ENCODE measurements at places on chromosomes 12 and 14.

DNA sequence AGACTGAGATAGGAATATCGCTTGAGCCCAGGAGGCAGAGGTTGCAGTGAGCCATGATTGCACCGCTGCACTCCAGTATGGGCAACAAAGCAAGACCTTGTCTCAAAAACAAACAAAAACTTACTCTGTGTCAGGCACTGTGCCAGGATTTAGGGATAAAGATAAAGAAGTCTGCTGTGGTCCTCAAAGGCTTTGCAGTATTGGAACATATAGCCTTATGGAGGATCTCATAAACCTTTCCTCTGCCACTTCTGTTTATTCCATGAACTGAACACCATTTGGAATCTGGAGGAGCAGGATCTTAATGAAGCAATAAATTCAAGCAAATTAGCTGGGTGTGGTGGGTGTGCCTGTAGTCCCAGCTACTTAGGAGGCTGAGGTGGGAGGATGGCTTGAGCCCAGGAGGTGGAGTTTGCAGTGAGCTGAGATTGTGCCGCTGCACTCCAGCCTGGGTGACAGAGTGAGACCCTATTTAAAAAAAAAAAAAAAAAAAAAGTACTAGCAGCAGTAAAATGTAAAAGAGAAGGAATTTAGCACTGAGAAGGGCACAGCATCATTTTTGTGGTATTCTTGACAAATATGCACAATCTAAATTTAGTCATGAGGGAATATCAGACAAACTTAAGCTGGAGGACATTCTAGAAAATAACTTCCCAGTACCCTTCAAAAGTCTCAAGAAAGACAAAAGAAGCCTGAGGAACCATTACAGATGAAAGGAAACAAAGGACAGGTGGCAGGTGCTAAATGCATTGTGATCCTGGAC lies 27.1 kb downstream of the BMAL2 start:
- no peak for DNase-seq

DNA sequence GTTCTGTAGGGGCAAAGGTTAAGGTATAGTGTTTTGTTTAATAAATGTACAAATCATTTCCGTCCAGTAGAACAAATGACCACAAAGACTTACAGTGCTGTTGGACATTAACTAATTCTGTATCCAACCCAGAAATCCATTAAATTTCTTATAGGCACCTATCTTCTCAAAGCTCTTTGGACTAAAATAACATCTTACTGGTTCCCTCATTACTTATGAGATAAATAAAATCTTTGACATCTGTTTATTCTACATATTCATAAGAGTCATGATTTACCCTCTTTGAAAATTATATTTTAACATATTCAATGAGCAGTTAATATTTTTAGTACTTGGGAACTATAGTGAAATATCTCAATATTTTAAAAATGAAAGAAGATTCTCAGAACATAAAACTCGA lies 102.7 kb upstream of the G2E3 start:
- no peak for DNase-seq

GRCh38 chr14:65631040-65631439 lies 218.5 kb downstream of the FUT8 start:
- DNase-seq, result no peak

GRCh38 chr14:24852312-24853060 lies 197.5 kb downstream of the STXBP6 start:
- no peak for DNase-seq

- no peak for DNase-seq
These were observed 15.6 kb upstream of the TTC7B start for GRCh38 chr14:90831821-90832220.

DNA sequence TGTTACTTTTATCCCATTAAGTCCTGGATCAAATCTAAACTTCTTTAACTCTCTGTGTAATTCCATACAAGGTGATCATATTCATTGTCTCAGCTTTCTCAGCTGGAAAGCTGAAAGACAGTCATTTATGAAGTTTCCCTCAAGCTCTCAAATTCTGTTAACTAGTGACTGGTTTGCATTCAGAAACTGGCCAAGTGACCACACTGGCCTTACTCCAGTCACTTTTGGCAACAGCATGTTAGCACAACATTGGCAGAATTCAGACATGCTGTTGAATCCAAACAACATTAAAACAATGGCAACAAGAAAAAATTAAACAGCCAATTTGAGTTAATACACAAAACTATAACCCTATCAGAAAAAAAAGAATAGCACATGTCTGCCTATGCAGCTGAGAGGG lies 343.3 kb downstream of the MDGA2 start:
- DNase-seq, result no peak

DNA sequence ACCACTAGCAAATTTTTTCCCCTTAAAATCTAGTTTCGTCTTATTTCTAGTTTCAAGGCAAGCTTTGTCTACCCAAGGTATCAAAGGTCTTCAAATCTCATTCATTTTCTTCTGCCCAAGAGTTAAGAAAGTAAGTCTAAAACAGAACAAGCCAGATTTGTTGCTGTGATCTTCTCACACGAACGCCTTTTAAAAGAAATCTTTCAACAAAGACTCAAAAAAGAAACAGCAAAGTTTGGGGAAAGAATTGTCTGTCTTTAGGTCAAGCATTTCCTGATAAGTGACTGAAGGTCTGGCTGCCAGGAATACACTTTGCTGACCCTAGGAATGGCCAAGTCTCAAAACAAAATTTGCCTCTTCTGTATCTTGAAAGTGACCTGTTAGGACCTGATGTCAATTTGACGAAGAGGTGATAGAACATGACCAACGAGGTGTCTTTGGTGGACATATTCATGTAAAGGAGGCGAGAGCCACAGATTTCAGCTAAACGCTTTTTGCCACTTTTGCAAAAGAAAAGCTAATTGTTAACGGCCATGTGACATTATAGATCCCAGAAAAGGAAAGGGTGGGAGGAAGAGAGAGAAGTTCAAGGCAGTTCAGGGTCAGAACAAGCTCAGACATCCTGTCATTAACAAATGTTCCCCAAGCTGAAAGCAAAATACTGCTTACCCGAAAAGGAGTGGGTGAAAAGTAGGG lies 1.7 kb downstream of the CDK17 start:
- DNase-seq, result no peak

DNA sequence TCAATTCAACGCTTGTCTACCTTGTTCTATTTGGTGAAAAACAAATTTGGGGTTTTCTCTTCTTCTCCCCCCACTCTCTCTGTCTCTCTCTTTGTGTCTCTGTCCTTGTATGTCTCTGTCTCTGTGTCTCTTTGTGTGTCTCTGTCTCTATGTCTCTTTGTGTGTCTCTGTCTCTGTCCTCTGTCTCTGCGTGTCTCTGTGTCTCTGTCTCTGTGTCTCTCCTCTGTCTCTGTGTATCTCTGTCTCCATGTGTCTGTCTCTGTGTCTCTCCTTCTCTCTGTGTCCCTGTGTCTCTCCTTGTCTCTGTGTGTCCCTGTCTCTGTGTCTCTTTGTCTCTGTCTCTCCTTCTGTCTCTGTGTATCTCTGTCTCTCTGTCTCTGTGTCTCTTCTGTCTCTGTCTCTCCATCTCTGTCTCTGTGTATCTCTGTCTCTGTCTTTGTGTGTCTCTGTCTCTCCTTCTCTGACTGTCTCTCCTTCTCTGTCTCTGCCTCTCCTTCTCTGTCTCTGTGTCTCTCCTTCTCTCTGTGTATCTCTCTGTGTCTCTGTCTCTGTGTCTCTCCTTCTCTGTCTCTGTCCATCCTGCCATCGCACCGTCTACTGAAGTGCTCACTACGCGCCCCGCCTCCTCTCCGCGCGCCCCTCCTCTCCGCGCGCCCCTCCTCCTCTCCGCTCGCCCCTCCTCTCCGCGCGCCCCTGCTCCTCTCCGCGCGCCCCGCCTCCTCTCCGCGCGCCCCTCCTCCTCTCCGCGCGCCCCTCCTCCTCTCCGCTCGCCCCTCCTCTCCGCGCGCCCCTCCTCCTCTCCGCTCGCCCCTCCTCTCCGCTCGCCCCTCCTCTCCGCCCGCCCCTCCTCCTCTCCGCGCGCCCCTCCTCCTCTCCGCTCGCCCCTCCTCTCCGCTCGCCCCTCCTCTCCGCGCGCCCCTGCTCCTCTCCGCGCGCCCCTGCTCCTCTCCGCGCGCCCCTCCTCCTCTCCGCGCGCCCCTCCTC lies 12.8 kb downstream of the LRCOL1 start:
- DNase-seq, result no peak

GRCh38 chr12:100858656-100859055 lies 64.1 kb downstream of the ANO4 start:
- DNase-seq, result no peak

- no peak for DNase-seq
These were observed 30.0 kb downstream of the MMP17 start for GRCh38 chr12:131857908-131858850.
